ENCODE measurements at places on chromosomes 2 and 18.

GRCh38 chr2:144137705-144138428, 382.1 kb downstream of the ZEB2 start:
- peak; percentile 76 for DNase-seq

DNA sequence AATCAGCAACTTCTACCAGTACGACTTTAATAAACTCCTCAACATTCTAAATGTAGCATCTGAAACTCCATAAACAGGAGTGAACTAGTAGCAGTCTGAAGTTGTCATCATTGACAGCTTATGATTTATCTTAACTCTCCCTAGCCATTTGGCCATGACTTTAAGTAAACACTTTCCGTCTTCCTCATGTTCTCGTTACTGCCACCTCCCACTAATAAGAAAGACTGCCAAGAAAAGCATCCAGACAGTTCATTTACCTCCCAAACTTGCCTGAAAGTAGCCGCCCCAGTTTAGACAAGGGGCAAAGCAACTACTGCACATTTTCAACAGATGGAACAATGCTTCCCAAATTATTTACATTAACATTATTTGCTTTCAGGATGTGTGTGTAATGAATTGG, 287.5 kb downstream of the OSR1 start:
- no peak for DNase-seq

DNA sequence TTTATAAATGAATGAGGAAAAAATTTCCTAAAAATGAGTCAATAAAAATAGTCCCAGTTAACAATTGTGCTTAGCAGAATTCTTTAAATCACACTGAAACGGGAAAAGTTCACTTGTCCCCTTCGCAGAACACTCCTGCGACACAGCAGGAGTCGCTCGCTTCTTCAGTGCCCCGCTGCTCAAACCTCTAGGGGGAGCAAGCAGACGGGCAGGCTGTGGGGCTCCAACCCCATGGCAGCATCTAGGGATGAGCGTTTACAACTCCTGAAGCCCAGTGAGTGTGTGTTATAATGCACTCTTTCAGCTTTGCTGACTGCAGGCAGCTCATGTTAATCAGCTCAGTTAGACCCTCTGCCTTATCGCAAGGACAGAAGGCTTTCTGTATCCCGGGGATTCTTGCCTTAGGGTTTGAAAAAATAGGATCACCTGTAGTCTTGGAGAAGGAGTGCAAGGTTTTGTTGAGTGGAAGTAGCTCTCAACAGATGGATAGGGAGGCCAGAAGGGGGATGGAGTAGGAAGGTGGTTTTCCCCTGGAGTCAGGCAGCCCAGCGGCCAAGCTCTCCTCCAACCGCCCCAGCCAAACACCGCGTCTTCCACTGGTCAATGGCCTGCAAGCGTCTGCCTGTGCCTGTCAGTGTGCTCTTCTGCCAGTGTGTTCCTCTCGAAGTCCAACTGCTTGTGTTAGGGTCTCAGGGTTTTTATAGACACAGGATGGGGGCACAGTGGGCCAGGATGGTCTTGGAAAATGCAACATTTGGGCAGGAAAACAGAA, 1977.7 kb upstream of the LRRTM1 start:
- no peak for DNase-seq

DNA sequence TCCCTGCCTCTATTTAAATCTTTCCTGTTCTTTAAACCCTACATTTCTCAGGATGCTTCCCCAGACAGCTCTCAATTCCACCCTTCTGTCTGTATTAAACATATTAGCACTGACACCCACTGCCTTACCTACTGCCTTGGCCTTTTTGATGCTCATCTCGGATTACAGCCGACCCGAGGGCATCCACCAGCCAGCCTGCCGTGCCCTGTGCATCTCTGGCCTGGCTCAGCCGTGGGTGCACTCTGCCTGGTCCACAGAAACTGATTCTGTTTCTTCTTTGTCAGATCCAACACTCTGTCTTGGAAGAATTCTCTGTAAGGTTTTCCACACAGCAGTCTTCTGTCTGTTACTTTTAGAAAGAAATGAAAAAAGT, 27.2 kb downstream of the TANC1 start:
- DNase-seq: no peak

DNA sequence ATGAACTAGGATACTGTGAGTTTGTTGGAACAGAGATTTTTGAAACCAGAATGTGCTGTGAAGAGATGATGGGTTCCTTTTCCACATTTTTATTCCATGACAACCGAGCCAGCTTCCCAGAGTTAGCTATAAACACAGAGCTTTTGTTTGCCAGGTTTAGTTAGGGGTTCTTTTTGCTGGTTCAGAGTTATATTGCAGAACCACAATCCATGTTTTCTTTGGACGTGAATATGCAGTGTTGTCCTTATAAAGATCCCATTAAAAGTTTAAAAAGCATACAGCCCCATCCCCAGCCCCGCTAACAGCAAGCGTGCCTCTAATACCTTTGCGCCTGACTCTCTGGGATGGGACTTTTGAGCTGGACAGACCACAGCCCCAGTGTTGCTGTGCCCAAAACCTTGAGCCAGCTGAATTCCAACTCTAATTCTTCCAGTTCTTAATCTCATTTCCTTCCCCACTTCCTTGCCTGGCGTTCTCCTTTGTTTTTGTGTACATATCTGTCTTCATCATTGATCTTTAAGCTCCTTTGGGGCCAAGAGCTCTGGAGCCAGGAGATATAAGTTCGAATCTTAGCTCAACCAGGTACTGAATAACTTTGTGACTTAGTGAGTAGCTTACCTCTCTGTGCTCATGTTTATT, 72.3 kb downstream of the SPATS2L start:
- peak; percentile 58 for DNase-seq

DNA sequence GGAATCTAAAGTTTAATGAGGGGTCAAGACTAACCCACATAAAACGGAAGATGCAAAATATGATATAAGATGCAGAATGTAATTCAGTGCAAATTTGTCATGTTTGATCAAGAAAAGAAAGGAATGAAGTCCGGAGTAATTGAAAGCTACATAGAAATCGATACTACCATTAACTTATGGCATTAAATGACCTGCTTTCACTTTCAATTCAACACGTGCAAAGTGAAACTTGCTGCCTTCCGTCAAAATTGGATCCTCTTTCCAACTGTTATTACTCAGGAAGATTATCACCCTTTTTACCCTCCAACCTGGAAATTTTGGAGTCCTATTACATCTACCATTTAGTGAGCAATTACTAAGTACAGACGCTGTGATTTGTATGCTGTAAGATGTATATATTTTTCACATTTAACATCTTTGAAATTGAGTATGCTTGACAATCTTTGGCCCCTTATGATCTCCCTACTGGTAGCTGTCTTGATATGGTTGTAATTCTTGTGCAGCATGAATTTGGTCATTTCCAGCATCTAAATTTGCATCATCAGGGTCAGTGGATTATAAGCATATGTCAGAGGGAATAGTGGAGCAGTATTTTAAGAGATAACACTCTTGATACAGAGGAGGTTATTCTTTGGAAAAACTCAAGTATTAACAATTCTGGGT, 18.6 kb downstream of the UNC80 start:
- DNase-seq: no peak

DNA sequence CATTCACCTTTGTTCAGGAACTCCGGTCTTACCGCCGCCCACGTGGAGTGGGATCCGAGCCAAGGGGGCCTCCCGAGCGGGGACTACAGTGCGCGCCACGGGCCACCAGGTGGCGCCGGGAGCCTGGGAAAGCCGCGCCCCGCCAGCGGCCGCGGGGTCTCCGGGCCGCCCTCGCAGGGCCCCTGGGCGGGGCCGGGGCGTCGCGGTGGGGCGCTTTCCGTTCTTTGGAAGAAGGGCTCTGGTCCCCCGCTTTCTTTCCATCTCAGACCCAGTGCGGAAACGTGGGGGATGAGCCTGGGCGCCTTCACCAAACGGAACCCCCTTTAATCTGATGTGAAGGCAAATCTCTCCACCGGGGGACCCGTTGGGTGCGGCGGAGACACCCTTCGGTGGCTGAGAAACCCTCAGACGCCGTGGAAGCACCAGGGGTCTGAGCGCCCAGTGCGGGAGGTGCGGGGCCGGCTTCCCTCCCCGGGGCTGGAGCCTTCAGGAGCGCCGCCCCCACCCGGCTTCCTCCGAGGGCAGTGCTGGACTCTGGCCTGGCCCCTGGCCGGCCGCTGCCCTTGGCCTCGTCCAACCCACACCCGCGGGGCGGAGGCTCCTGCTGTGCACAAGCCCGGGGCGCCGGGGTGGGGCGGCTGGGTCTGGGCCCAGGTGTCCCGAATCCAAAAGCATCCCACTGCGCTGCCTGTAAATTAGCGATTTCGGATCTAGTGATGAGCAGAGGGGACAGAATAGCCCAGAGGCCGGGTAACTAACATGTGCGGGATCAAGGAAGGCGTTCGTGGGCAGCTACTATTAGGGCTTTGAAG, 44.6 kb downstream of the GORASP2 start:
- peak; percentile 96 for DNase-seq

- DNase-seq: no peak
These were observed 6.5 kb downstream of the GLS start for GRCh38 chr2:190887089-190887488.

DNA sequence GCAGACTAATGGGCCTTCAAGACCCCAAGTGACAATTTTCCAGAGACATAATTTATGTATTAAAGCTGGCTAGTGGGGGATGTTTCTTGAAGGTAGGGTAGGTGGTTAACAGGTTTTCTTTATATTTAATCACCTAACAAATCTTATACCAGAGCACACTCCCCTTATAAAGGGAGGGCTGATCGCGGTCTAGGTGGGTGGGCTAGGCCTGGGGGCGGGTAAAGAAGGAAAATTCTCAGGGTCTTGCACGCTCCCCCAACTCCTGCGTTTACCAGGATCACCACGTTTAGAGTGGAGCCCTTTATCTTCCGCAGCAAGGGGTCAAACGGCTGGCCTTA, 19.9 kb upstream of the CXXC1 start:
- no peak for DNase-seq

DNA sequence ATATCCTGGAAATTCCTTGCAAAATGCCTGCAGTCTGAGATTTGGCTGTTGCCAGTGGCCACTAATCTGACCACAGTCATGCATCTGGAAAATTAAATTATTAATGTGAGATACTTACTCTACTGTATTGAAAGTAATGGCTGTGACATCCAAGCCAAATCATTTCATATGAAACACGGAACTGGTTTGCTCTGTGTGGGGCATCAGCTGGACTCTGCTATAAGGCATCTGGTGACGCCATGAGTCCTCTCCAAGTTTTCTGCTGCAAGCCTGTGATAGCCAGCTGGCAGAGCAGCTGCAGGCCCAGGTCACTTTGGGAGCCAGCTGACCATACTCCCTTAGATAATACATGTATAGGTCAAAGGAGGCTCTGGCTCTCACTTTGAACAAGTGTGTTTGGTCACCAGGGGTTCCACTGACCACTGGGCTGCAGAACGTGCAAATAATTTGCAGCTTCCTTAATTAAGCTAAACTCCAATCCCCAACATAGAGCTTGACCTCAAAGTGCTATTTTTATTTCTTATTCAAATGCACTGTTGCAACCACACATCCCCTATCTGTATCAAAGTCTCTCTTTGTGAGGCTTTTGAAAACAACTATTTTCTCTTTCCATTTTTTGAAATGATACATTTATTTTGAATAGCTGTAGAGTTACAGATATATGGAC, 152.9 kb downstream of the NCKAP5 start:
- peak; percentile 29 for DNase-seq

DNA sequence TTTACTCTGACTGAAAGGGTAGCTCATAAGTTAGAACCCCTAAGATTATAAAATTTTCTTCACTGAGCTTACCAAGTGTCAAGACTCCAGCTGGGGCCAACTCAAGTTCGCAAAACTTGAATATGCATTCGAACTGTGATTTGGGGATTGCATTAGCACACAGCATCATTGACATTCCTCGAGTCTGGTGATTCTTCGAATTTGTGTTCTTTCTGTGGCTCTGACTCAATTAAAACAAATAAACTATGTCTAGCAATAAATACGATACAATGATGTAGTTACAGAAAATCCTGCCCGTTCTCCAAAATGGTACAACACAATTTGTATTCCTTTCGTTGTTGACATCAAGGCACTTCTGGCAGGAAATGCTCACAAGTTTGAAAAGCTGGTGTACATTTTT, 11.1 kb downstream of the CCL20 start:
- no peak for DNase-seq

DNA sequence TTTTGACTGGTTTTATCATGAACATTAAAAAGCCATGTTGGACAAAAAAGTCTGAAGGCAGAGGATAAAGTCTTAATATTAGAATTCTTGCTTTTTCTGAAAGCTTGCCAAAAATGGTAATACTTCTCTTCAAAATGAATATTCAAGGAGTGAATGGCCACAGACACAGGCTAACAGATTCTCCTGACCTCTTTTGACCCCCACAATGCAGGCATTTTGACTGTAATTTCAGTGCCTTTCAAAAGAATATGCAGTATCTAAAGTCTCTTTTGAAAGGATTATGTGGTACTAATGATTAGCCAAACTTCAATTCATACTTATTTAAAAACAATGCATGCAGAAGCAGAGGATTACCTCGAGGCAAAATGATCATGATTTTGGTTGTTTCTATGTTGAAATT, 557.8 kb upstream of the GCFC2 start:
- no peak for DNase-seq

DNA sequence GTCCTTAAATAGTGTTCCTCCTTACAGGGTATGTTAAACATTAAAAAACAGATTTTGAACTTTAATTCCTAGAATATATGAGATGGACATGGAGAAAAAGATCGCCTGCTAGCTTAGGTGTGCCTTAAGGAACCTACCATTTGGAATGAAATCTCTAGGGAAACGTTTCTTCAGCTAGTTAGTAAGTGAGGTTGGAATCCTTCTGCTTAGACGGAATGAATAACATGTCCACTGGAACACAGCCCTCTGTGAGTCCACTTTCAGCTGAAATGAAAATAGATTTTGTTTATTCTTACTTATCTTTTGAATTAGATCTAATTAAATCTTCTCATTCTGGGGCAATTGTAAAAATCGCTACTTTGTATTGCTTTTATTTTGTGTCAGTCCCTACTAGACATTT, 28.4 kb downstream of the NAB1 start:
- DNase-seq: no peak

GRCh38 chr18:48933578-48934414, 17.0 kb downstream of the SMAD7 start:
- no peak for DNase-seq

DNA sequence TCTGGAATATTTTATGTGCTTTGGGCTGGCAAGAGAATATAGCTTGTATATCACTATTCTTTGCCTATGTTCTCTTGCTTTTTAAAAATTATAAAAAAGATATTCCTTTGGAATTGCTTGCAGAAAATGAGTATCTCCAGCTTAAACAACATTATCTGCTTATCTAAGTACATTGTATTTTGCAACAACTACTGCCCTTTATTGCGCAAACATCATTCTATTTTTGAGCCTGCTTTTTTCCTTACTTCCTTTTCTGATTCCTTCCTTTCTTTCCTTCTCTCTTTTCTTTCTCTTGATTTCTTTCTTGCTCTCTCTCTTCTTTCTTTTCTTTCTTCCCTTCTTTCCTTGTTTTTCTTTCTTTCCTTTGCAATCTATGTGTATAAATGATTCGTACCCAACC, 74.0 kb downstream of the UNC80 start:
- DNase-seq: no peak

- DNase-seq: no peak
These were observed 28.3 kb downstream of the HS6ST1 start for GRCh38 chr2:128290356-128290755.

GRCh38 chr2:238913931-238914647, 66.2 kb downstream of the TWIST2 start:
- DNase-seq: no peak

- DNase-seq: no peak
These were observed 61.4 kb downstream of the FAM161A start for GRCh38 chr2:61792355-61792890.

Data from AG08395 (cell line).